ENCODE measurements at places on chromosomes 1 and 21. TPM values are rescaled to one million over a fixed set of nuclear protein-coding genes. Genes with fewer than 3 reads are reported as not detected.

Gene CASQ2
- total RNA-seq = not detected

Gene AMIGO1
- total RNA-seq = 28.1 TPM

DNA sequence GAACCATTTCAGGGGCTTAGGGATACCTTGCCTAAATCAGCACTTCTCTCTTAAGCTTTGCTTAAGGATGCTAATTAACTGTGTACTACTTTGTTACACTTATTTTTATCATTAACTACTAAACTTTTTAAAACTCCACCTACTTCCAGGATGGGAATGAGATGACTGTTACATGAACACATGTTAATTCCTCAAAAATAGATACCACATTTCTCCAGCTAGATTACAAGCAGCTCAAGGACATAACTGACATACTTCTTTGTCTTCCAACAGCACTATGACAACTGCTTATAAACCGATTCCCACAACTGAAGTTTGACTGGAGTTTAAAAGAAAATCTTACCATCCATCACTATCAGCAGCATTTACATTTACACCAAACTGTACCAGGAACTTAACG, 53.7 kb downstream of the TP53BP2 start:
- H3K4me3 ChIP-seq = no peak overlapping the region
- no peak overlapping the region for H3K27ac ChIP-seq
- H3K27me3 ChIP-seq = no peaks in the 10 kb centered on the region

Gene CCDC185
- not detected for total RNA-seq

GRCh38 chr1:231032963-231033362, 7.1 kb downstream of the FAM89A start:
- no peaks in the 10 kb centered on the region for H3K4me1 ChIP-seq
- DNase-seq = no peak

GRCh38 chr1:108117945-108118902, 81.9 kb downstream of the SLC25A24 start:
- H3K36me3 ChIP-seq = no peaks in the 10 kb centered on the region
- H3K4me1 ChIP-seq = no peaks in the 10 kb centered on the region
- no peak for DNase-seq
- no peak overlapping the region for H3K27ac ChIP-seq
- no peak overlapping the region for H3K4me3 ChIP-seq

Gene FMO3
- not detected for total RNA-seq

- no peaks in the 10 kb centered on the region for H3K36me3 ChIP-seq
- H3K27ac ChIP-seq = peak overlapping the region; percentile 83
- no peaks in the 10 kb centered on the region for H3K27me3 ChIP-seq
- H3K4me3 ChIP-seq = peak overlapping the region; percentile 95
- H3K4me1 ChIP-seq = peaks cover 53% of the 10 kb centered on the region
Measured at GRCh38 chr1:176206006-176206960, 803 bp downstream of the COP1 start.

DNA sequence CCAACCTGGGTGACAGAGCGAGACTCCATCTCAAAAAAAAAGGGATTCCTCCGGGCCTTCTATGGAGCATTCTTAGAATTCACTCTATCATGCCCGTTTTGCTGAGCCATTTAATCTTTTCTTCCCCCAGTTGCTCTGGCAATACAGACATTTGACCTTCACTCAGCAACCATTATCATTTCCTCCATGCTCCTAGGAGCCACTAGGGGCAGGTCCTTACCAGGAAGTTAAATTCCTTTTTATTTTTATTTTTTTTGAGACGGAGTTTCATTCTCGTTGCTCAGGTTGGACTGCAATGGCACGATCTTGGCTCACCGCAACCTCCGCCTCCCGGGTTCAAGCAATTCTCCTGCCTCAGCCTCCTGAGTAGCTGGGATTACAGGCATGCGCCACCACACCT, 9.7 kb upstream of the CGN start:
- DNase-seq = no peak
- H3K27me3 ChIP-seq = no peaks in the 10 kb centered on the region
- no peak overlapping the region for H3K27ac ChIP-seq

- H3K4me1 ChIP-seq = no peaks in the 10 kb centered on the region
Measured at GRCh38 chr1:87686136-87686495, 357.4 kb downstream of the LMO4 start.

Gene HAO2
- not detected for total RNA-seq

Gene PLPPR4
- not detected for total RNA-seq

Gene PTCH2
- 1.3 TPM for total RNA-seq

Gene NFASC
- not detected for total RNA-seq

DNA sequence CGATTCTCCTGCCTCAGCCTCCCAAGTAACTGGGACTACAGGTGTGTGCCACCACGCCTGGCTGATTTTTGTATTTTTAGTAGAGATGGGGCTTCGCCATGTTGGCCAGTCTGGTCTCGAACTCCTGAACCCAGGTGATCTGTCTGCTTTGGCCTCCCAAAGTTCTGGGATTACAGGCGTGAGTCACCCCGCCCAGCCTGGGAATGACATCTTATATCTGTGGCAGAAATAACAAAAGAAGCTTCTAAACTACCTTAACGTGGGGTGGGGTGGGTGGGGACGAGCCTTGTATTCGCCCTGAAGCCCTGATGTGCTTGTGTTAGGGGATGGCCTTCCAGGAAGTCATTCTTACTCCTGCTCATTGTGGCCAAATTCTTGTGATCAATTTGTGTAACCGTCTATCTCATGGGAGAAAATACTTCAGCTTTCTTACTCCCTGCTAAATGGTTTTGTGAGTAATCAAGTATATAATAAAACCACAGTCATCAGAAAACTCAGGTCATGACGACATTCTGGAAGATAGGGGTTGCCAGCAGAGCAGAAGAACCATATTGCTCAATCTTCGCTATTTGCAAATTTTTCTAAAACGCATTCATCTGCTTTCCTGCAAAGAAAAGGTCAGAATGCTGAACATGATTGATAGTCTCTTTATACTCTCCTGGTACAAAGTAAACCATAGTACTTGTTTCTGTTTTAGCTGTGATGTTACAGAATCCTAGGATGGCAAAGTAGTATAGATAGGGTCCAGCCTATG, 63.2 kb downstream of the DIRAS3 start:
- H3K4me3 ChIP-seq = no peak overlapping the region
- DNase-seq = no peak
- no peaks in the 10 kb centered on the region for H3K27me3 ChIP-seq
- H3K4me1 ChIP-seq = no peaks in the 10 kb centered on the region
- no peaks in the 10 kb centered on the region for H3K36me3 ChIP-seq
- no peak overlapping the region for H3K27ac ChIP-seq

Gene MAN1C1
- 45.1 TPM for total RNA-seq

Gene MAP10
- total RNA-seq = 3.1 TPM

- no peaks in the 10 kb centered on the region for H3K27me3 ChIP-seq
- no peak overlapping the region for H3K27ac ChIP-seq
- H3K4me1 ChIP-seq = no peaks in the 10 kb centered on the region
- H3K36me3 ChIP-seq = peaks cover 27% of the 10 kb centered on the region
Measured at GRCh38 chr1:230249695-230250480, 176.2 kb downstream of the PGBD5 start.

Gene OVAAL
- total RNA-seq = not detected

- no peak overlapping the region for H3K4me3 ChIP-seq
- DNase-seq = no peak
- H3K36me3 ChIP-seq = peaks cover 94% of the 10 kb centered on the region
- H3K27ac ChIP-seq = no peak overlapping the region
- H3K4me1 ChIP-seq = peaks cover 75% of the 10 kb centered on the region
- no peaks in the 10 kb centered on the region for H3K27me3 ChIP-seq
Measured at GRCh38 chr1:35180776-35181374, 12.1 kb downstream of the SFPQ start.
